ENCODE measurements at places on chromosomes 1 and 21.

DNA sequence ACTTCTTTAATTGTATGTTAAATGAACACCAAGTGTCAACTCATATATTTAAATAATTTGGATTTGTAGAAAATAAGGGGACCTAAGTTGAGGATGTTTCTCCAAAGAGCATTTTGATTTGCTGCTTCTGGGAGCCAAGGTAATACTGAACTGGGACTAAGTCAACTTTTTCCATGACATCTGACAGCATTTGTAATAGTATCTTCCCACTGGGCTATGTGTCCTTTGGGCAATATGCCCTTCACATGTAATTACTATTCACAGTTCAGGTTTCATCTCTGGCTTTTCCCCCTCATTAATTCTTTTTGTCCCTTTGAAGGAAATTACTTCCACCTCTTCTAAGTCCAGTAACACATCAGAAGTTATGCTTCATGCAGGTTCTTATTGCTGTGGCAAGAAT is 36.7 kb upstream of the HP1BP3 start:
- no peak for DNase-seq

- no peak for DNase-seq
These were observed 52.0 kb upstream of the SAMSN1 start for GRCh38 chr21:14598065-14598464.

GRCh38 chr1:60971330-60971729 is 111.0 kb upstream of the NFIA start:
- no peak for DNase-seq

GRCh38 chr21:45148316-45148990 is 74.1 kb downstream of the ADARB1 start:
- no peak for DNase-seq

DNA sequence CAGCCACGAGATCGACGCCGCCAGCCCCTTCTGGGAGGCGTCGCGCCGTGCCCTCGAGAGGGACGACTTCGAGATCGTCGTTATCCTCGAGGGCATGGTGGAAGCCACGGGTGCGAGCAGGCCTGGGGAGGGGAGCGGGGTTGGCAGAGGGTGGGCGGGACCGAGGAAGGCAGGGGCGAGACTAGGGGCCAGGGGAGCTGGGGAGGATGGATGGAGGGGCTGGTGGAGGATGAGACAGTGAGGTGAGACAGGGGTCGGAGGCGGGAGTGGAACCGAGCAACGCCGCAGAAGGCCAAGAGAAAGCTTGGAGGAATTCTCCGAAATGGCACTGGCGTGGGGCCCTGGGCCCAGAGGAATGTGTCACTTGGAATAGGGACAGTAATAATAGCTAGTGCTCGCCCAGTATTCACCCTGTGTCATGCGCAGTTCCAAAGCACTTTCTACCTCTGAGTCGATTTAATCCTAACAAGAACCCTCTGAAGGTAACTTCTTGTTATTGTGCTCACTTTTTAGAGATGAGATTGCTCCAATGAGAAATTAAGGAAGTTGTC is 3.5 kb downstream of the KCNJ9 start:
- DNase-seq, result no peak

DNA sequence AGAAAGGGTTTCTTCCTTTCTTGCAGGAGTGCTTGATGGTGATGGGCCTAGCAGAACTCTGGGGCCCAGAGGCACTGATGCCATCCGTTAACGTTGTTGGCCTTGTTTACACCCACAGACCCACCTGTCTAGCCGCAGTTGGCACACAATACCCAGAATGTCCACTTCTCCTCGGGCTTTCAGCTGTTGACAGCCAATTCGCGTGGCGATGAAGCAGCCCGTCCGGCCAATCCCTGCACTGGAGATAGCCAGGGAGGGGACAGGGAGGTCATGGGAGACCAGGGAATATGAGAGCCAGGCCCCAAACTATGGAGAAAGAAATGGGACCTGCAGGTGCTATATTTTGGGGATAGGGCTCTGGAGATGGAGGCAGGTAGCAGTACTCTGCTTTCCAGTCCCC is 5.7 kb upstream of the ARL8A start:
- no peak for DNase-seq

GRCh38 chr21:31731056-31731856 is 662 bp downstream of the SCAF4 start:
- DNase-seq, result peak; percentile 35

GRCh38 chr1:201264072-201264471 is 19.2 kb upstream of the PKP1 start:
- no peak for DNase-seq

DNA sequence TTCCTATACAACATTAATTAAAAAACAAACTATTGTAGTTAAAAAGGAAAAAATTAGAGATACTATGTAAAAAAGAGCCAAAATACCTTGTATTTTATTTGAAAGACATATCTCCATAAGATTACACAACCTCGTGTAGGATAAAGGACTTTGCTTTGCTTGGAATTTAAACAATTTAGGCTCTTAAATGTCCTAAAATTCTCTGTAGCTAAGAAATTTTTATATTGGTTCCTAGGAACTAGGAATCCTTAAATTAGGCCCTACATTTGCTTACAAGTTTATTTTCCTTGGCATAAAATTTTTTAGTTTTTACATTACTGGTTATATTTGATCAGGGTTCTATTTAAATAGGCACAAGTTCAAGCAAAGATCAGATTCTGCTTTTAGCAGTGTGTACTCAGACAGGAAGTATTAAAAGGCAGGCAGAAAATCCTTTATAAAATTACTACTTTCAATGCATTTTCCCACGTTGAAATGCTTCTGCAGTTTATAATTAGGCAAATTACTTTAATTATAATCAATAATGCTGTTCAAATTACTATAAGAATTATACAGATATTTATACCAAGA is 3.4 kb upstream of the ANGPTL3 start:
- no peak for DNase-seq

DNA sequence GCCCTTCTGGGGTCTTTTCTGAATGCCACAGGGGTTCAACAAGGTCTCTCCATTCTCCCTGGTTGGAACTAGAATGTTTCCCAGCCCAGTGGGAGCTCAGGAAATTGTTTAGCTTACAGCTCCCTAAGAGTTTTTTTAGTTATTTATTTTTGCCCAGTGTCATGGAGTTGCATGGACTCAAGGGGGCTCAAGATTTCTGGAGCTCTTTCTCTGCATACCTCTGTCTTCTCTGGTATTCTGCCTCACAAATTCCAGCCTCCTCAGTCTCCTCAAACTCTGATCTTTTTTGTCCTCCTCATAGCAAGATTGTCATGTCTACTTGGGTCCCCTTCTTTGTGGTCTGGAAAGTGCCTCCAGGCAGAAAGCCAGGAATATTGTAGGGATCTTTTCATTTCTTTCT is 15.9 kb upstream of the PPP2R5A start:
- no peak for DNase-seq

- no peak for DNase-seq
These were observed 367.9 kb upstream of the RUNX1 start for GRCh38 chr21:35416866-35417489.

DNA sequence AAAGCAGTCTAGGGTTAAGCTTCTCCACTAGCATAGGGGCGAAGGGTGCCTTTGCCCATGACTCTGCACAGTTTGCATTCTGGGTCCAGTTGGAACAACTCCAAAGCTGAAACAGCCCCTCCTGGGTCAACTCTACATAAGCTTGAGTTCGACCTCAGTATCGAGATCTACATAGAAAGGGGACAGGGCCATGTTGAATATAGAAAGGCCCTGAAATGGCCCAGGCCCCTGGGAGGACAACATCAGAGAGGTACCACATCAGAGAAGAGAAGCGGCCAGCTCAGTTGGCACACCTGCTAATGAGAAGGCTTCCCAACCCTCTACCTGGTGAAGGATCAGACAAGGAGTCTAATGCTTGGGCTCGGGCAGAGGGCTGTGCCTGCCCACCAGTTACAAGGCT is 1.6 kb downstream of the DENND2D start:
- DNase-seq, result no peak

DNA sequence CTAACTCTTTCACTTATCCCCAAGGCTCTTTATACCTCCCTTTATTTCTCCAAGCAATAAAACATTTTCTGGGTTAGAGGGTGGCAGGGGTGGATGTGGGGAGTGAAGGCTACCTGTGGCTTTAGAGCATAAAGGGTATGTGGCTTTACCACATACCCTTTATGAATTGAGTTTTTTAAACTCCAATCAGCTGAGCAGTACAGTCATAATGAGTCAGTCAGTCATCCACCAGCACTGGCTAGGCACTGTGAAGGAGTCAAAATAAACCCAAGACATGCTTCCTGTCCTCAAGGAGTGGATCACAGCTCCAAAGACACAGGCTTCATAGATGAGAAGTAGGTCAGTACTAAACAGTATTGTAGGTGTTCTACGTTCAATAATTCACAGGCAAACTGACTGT is 2.6 kb upstream of the TDRD10 start:
- peak; percentile 13 for DNase-seq

GRCh38 chr1:10540277-10541005 is 65.7 kb downstream of the PEX14 start:
- no peak for DNase-seq

DNA sequence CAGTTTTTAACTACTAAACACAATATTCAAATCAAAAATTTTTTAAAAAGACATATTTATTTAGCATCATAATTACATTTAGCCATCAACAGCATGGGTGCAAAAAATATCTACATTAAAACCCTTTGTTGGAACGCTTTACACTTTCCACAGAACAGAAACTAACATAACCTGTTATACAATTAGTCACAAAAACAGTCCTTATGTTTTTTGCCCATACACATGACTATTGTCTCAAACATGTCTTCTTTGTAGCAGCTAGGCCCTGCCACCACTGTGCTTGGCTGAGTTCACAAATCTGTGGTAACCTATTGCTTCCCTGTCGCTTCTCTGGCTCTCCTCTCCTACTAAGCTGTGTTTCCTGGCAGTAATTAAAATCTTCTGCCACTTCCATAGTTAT is 1350.0 kb upstream of the ADGRL2 start:
- no peak for DNase-seq

- no peak for DNase-seq
These were observed 568.5 kb upstream of the B3GALT2 start for GRCh38 chr1:193754732-193755427.

DNA sequence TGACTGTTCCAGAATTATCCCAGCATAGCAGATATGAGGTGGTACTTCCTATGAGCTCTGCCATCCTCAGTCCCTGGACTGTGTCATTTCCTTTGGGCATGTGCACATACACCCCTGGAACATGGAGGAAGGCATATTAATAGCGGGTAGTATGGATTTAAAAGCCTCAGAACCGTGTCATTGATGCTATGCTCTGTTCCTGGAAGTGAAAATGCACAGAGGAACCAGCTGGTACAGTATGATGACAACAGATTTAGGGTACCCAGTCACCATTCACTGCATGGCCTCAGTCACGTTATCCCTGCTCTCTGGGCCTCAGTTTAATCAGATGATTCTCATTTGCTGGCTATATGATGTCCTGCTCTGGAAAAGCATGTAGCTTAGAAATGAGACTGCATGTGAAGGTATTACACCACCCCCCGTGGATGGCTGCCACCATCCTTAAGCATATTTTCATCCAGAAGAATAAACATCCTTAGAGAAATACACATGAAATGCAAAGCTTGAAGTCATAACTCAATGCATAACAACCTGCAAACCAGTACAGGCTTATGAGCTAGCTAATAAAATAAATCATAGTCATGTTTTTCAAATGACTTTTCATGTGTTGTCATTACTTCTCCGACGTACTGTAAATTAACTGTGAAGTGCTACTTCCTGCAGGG is 37.8 kb downstream of the SETD4 start:
- DNase-seq, result no peak

- DNase-seq, result peak; percentile 23
These were observed 6.1 kb downstream of the CCDC18 start for GRCh38 chr1:93186667-93187066.

- DNase-seq, result no peak
These were observed 3.5 kb downstream of the KLHDC8A start for GRCh38 chr1:205353191-205353590.

DNA sequence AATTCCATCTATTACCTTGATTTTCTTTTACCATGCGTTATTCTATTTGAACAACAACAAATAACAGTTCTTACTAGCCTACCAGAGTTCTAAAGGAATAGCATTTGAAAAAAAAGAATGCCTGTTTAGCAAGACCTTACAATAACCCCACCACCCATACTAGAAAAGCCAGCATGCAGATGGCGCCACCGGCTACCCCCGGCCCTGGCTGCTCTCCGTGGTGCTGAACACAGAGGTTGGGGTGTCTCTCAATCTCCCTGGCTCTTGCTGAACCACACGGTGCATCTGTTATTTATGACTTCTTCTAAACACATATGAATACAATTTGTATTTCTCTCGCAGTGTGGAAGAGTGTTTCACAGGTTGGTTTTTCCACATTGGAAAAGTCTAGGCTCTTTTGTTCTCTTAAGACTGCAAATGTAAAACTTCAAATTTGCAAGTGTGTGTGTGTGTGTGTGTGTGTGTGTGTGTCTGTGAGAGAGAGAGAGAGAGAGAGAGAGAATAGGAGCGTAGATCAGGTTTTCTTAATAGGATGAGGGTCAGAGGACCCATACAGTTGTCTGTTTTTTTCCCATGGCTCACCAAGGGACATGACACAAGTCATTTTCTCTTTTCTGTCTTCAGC is 13.6 kb downstream of the GRIK3 start:
- no peak for DNase-seq

- DNase-seq, result peak; percentile 36
These were observed 3.4 kb downstream of the KIF21B start for GRCh38 chr1:201020040-201020591.

DNA sequence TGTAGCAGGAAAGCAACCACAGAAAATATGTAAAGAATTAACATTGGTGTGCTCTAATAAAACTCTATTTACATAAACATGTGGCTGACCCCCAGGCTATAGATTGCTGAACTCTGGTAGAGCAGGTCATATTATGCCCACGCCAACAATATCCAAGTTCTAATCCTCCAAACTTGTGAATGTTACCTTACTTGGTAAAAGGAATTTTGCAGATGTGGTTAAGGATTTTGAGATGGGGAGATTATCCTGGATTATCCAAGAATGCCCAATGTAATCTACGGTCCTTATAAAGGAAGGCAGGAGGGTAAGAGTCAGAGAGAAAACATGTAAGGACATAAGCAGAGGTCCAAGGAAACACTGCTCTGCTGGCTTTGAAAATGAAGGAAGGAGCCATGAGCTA is 201.0 kb downstream of the USH2A start:
- DNase-seq, result no peak
